Activated T-helper 1 cell treated with Interleukin-2 at 50 U/mL for 16 hours (primary cell): ENCODE measurements at places on chromosomes 5 and 9.

DNA sequence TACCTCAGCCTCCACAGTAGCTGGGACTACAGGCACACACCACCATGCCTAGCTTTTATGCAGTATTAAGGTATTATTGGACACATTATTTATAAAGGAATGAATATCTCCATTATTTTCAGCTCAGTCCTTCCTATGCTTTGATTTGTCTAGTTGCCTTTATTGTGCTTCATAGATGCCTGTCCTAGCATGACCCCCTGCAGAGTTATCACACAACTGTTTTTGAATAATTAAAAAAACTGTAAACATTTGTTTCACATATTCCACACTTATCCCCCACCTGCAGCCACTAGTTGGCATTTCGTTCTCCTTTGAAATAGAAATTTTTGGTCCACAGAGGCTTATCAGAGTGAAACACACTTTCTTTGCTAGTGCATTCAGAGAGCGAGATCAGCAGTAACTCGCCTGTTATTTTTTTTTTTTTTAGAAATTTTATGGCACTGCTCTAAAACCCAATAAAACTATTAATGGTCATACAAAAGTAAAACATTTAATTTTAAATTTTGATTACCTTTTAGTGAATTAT lies 151.8 kb upstream of the RASA1 start:
- DNase-seq = no peak

- no peak for DNase-seq
Measured at GRCh38 chr5:153618867-153619266, 128.4 kb downstream of the GRIA1 start.

- no peak for DNase-seq
Measured at GRCh38 chr9:122121931-122122330, 28.8 kb upstream of the TTLL11 start.

GRCh38 chr9:70462300-70462699 lies 47.8 kb upstream of the KLF9 start:
- DNase-seq = no peak

GRCh38 chr9:113503613-113504211 lies 40.2 kb downstream of the RGS3 start:
- DNase-seq = no peak

- no peak for DNase-seq
Measured at GRCh38 chr5:175337680-175338079, 106.3 kb downstream of the DRD1 start.

DNA sequence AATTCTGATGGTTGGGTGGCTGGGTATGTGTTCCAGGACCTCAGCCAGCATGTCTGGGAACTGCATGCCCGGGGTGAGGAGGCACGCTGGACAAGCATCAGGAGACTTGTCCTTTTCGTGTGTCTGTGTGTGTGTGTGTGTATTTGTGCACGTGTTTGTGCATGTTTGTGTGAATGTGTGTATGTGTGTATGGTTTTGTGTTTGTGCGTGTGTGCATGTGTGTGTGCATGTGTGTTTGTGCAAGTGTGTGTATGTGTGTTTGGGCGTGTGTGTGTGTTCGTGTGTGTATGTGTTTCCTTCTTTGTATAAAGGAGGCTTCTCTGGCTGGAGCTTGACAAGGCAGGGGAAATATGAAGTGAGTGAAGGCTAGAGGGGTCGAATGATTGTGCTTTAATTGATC lies 491.5 kb downstream of the IRX1 start:
- no peak for DNase-seq

DNA sequence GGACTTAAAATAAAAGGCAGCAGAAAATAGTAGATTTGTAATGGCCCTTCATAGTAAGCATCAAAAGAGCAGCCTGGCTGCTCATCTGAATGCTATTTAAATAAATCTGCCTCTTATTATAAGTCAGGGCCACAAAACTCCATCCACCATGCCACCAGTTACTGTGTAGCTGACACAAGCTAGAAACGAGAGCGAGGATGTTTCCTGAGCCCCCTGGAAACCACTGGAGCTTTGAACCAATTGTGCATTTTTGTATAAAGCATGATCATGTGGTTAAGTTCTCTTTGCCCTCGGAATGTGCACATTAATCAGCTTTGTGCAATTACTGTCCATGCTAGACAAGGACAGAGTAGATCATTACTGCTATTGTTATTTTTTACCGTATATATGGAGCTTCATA lies 17.4 kb downstream of the SLC24A2 start:
- no peak for DNase-seq

DNA sequence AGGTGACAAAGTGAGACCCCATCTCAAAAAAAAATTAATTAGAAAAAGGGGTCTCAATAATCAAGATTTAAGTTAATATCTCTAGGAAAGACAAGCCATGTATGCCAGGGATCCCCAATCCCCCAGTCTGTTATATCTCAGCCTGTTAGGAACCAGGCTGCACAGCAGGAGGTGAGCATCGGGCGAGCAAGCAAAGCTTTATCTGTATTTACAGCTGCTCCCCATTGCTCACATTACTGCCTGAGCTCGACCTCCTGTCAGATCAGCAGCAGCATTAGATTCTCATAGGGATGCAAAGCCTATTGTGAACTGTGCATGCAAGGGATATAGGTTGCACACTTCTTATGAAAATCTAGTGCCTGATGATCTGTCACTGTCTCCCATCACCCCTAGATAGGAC lies 116.8 kb downstream of the TARS1 start:
- no peak for DNase-seq

DNA sequence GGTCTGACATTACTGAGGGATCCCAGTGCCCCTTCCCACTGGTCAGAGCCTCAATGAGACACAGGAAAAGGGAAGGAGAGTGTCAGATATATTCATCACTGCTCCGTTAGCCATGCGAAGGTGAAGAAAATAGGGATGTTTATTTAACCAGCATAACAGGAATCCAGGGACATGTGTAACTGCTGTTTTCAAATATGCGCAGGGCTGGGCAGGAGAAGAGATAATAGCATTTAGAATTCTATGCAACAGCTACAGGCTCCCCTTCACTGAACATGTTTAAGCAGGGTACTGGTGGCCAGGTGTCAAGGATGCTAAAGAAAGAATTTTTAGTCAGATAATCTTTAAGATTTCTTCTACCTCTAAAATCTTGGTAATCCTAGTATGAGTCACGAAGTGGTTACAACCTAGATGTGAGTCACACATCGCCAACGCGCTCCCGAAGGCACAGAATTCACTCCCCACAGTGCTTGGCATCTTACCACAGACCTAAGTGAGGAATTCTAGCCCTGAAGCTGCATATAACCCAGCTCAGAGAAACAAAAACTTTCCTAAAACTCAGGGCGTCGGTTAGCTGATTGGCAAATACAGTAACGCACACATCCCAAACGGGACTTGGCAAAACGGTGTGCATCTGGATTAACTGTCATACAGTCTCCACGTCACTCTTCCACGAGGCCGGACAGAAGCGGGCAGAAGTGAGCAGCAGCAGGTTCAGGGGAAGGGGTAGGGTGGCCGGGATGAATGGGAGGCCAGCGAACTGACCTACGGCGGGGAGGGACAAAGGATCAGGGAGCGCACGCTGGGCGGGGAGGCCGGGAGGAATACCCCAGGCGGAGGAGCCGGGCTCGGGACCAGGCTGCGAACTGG lies 1.1 kb downstream of the CTNNAL1 start:
- DNase-seq = no peak

- DNase-seq = no peak
Measured at GRCh38 chr5:1101961-1102713, 9.7 kb downstream of the SLC12A7 start.

GRCh38 chr9:136031741-136032730 lies 63.1 kb downstream of the NACC2 start:
- DNase-seq = no peak

GRCh38 chr5:172843825-172844576 lies 9.9 kb downstream of the ERGIC1 start:
- no peak for DNase-seq

DNA sequence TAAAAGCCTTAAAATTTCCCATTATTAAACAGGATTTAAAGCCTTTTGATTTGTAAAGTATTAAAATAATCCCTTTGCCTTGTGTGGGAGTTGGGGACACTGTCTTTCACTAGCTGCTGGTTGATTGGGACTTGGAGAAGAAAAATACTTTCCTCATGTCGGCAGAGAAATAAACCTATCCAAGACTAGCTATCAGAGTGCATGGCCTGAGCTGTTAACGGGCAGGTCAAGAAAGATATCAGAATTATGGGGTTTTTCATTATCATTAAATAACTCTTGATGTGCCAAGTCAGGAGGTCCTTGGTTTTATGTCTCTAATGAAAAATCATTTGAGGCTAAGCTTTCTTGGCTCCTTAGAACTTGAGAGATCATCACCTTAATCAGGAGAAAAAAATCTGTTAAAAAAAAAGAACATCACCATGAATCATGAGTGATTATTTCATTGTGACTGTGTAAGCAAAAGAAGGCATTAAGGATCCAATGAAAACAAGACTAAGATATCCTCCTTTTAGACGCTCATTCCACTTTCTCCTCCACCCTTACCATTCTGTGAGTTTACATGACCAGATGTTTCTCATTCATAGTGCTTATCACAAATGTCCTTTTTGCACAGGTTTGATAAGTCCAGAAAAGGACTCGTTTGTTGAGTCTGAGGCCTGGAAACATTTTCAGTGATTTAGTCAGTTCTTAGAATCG lies 140.4 kb upstream of the EGFLAM start:
- no peak for DNase-seq

DNA sequence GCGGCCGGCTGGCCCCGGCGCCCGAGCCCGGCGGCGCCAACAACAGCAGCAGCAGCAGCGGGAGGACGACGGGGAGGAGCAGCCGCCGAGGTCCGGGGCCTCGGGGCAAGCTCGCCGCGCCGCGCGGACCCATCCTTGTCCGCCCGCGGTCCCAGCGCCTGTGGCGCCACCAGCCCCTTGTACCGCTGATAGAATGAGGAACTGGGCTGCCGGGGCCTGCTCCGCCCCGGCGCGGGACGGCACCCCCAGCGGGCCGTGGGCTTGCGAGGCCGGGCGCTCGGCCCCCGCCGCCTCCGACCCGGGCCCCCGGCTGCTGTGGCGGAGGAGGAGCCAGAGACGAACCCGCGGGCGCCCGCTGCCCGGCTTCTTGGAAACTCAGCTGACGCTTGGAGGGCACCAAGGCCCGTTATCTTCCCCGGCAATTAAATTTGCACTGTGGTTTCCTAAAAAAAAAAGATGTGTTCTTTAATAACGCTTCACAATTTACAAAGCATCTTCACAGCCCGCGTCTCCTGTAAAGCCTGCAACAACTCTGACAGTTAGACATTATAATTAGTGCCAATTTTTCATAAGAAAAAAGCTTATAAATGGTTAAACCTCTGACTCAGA lies at the start of gene ARSB:
ARSB (minus strand) TSS at position 195 of the 609 bp plus-strand sequence; CDS start at position 133, 62 bp downstream.
- peak; percentile 24 for DNase-seq

DNA sequence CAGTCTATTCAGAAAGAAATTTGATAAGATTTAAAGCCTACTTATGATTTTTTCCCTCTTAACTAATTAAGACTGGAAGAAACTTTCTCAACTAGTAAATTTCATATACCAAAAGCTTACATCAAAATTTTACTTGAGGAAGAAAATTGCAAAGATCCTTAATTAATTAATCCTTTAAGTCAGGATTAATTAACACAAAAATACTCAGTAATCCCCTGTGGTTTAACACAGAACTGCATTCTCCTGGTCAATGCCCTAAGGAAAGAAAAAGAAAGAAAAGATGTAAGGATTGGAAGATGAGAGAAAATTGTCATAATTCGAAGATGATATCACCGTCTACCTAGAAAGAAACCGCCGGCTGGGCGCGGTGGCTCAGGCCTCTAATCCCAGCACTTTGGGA lies 17.3 kb upstream of the RUFY1 start:
- no peak for DNase-seq

DNA sequence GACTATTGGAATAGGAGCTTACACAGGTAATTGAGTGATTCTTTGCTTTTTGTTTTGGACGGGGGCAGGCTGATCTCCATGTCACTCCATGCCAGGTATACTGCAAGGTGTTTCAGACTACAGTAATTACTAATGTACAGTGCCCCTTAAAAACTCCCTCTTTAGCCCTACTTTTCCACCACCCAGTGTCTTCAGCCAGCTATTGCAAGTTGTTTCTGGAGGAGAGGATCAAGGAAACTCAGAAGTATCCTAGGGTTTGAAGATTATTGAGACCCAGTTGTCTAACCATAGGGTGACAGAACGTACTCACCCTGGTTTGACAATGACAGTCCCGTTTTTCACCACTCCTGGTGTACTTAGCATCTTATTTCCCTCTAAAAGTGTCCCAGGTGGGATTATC lies 13.4 kb downstream of the CFAP95 start:
- no peak for DNase-seq

- DNase-seq = no peak
Measured at GRCh38 chr5:124823380-124823779, 76.9 kb upstream of the ZNF608 start.

GRCh38 chr9:121558473-121558872 lies 58.8 kb upstream of the GGTA1 start:
- DNase-seq = no peak

DNA sequence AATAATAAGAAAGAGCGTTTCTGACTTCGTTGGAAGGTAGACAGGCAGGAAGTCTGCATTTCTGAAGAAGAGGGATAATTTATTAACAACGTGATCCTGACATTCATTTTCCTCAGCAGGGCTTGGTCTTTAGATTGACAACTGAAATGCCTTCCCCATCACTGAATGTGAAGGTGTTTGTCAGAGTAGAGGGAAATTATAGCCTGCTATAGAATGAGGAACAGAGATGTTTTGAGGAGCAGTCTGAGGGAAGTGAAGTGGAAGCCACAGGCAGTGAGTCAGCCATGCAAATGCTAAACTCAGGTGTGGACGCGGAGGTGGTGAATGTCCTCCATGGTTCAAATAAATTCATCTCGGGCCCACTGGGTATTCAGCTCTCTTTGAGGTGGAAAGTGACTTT lies 30.5 kb downstream of the C7 start:
- no peak for DNase-seq

- no peak for DNase-seq
Measured at GRCh38 chr5:5886812-5887486, 464.5 kb downstream of the ICE1 start.
